NCI-H526 (cell line): ENCODE measurements at places on chromosomes 6 and 20.
A peak's percentile ranks its signal among the peaks of the same experiment; 100 is the strongest.

GRCh38 chr6:35461270-35461669 lies 6.9 kb upstream of the RPL10A start:
- no peak for DNase-seq

- peak; percentile 58 for DNase-seq
Measured at GRCh38 chr6:27889628-27890444, 22.4 kb downstream of the OR2B2 start.

GRCh38 chr6:42249279-42249678 lies 31.6 kb upstream of the MRPS10 start:
- no peak for DNase-seq

GRCh38 chr6:21164768-21165326 lies 428.7 kb upstream of the SOX4 start:
- DNase-seq: no peak

DNA sequence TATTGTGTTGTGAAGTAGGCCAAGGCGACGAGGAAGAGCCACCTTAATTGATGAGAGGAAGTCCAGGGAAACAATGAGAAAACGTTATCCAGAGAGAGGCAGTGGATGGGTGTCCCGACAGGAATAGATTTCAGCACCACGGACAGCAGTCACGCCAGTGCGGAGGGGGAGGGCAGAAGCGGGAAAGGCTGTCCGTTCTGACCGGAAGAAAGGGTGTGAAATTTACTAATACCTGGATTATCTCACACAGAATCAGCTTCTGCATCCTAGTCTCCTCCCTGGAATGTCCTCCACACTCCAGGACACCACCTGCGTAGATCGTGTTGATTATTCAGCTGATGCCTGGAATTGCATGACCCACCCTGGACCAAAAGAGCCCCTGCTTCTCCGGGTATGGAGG lies 7.4 kb upstream of the BPIFA3 start:
- DNase-seq: no peak

GRCh38 chr20:50920997-50921396 lies 10.2 kb downstream of the ADNP start:
- DNase-seq: no peak

GRCh38 chr20:51132279-51132678 lies 109.4 kb upstream of the KCNG1 start:
- no peak for DNase-seq

DNA sequence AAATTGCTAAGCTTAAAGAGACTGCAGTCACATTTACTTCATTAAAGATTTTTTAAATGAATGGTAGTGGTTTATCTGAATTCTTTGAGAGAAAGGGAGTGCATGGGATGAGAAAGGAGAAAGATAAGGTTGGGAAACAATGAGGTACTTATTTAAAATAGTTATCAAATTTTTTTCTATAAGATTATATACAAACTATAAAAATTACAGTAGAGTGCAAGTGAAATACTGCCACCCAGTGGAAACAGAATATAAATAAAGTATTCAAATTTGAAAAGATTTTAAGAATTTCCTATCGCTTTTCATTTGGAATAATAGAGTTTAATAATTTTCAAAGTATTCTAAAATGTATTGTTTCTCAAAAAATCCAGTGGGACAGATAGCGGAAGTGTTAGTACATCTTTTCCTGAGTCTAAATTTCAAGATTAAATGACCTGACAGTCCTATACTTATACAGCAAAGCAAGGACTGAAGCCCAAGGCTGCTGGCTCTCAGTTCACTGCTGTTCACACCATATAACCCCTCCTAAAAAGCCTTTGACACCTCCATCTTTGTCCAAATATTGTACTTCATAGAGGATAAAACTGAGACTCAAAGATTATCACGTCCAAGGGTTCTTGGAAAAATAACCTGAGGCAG lies 31.1 kb downstream of the EPM2A start:
- no peak for DNase-seq

- no peak for DNase-seq
Measured at GRCh38 chr6:146770965-146771735, 172.4 kb downstream of the ADGB start.

DNA sequence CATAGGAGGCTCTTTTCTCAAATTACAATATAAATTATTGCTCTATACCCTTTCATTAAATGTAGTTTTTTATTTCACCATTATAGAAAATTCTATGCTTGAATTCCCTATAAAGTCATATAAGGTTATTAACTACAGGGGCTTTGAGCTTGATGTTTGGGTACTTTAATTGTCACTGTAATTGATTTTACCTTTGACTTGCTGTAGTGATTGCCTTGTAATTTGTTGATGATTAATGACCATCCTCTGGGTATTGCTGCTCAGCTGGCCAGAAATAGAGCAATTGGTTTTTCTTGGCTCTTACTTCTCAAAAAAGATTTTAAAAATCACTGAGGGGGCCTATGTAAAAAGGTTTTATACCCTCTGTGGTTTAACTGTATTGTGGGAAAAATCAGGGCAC lies 1186.0 kb downstream of the KHDRBS2 start:
- no peak for DNase-seq

- no peak for DNase-seq
Measured at GRCh38 chr20:358891-359555, 12.1 kb downstream of the NRSN2 start.

DNA sequence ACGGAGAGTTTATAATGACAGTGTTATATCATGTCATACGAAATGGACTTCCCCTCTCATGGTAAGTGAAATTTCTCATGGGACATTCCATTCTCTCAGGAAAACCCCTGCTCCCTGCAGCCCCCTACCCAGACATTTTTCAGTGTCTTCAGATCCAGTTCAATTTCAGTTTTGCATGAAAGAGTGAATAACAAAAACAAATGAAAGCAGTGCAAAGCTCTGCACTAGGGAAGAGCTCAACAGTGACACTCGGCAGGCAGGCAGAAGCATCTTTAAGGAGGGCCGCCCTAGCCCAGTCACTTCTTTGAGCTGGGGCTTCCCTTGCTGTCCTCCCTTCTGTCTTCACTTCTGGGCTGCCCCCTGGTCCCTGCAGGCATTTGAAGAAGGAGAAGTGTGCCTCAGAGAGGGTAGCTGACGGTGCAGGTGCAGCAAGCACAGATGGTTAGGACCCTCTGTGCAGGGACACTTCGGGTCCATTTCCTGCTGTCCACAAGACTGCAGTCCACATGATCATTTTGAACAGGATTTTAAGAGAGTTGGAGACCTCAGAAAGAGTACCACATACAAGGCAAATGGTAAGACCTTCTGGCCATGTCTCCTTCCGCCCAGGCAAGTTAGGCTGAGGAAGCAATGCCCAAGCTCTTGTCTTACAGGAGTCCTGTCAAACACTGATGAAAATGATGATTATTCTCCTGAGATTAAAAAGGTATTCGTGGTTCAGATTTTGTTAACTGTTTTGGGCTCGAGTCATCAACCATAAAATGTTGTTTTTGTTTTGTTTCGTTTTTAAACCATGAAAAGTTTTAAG lies 5.4 kb upstream of the DUSP22 start:
- DNase-seq: no peak

DNA sequence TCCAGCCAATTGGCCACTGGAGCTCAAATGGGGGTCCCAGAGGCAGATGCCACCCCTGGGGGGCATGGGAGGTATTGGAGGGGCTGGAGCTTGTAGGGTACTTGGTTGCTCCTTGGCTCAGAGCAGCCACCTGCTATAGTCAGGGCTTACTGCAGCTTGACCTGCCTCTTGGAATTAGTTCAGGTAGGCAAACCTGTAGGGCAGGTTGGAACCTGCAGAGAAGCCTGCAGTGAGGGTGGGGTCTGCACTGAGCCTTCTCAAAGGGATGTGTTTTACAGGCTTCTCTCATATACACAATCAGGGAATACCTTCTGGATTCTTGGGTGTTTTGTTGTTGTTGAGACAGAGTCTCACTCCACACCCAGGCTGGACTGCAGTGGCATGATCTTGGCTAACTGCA lies 94.2 kb upstream of the MYL9 start:
- DNase-seq: peak; percentile 63

- no peak for DNase-seq
Measured at GRCh38 chr6:124551711-124552233, 410.5 kb upstream of the RNF217 start.

DNA sequence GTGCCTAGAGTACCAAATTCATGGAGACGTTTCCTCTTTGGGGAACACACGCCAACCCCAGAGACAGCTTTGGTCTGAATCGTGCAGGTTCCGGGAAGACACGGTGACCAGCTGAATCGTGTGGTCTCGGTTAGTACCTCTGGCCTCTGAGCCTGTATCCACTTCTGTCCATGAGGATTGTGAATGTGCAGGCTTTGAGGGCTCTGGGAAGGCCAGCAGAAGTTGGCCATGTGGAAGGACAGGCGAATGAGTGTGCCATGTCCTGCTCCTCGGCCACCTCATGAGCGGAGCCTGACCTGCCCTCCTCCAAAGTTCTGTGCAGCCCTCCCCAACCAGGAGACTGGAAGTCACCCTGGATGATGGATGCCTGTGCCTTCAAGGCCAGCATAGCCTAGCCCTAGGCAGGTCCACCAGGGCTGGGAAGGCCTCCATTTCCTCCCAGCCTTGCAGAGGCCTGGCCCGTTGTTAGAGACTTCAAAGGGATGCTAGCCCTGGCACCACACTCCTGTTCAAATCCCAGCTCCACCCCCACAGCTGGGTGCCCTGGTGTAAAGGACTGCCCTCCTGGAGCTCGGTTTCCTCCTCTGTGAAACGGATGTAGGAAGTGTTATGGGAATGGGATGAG lies 1.7 kb upstream of the TMEM74B start:
- peak; percentile 20 for DNase-seq

DNA sequence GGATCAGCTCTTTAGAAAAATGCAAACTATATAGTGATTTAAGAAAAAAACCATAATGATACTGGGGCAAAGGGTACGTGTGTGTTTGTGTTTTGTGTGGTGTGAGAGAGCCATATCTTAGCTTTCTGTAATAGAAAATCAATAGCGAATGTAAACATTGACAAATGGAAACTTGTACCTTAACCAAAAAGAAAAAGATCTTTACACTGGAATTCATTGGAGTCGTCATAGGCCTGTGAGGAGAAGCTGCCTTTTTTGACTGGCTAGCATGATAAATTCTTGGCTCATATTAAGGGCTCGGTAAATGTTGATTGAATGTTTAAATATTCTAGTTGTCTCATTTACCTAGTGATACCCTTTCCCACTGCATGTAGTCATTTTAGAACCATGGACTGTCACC lies 161.8 kb upstream of the ASCC3 start:
- DNase-seq: no peak
